ENCODE measurements at places on chromosomes 4 and X.

- DNase-seq = no peak
These were observed 58.1 kb upstream of the IL2 start for GRCh38 chr4:122514671-122515070.

DNA sequence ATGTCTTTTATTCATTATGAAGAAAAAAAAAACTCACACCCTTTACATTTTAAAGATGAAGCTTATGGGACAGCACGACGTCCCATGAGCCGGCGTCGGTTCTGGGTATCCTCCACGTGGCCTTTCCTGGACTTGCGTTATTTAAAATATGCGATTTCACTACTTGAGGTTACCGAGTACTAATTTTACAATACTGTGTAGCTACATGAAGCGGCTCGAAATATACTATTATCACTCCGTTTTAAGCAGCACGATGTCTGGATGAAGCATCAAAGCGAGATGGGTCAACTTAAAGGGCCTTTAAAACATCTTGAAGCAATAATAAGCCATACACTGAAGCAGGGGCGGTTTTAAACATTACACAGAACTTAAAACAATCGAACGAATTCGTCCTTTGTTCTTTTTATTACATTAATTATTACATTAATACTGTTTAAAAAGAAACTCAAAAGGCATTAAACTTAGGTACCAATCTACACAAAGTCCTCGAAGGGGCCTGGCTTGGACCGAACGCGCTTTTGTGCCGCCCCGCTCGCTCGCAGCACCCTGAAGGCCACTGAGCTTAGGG is 1.4 kb upstream of the KLF3 start:
- no peak for DNase-seq

GRCh38 chrX:72020204-72020603 is 109.6 kb downstream of the NHSL2 start:
- no peak for DNase-seq

- no peak for DNase-seq
These were observed 15.8 kb upstream of the SPCS3 start for GRCh38 chr4:176303938-176304337.

DNA sequence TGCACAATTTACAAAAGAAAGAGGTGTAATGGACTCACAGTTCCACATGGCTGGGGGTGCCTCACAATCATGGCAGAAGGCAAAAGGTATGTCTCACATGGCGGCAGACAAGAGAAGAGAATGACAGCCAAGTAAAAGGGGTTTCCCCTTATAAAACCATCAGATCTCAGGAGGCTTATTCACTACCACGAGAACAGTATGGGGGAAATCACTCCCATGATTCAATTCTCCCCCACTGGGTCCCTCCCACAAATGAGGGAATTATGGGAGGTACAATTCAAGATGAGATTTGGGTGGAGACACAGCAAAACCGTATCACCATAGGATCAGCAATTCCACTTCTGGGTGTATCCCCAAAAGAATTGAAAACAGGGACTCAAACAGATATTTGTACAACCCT is 97.5 kb upstream of the STX18 start:
- no peak for DNase-seq

DNA sequence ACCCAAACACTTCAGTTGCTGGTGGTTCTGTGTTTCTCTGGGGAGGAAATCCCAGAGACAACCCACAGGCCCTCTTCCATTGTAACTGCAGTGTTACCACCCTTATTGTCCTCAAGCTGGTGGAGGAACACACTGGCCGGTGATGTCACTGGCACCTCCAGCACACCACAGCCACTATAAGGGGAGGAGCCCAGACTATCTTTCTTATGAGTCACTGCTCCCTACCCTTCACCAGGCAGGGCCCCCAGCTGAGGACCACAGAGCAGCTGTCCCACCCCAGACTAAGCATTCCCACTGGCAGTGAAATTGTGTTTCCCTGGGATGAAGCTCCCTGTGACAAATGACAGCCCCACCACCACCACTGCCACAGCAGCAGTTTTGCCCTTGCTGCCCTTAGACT is 171.8 kb upstream of the FGF16 start:
- DNase-seq = no peak

All from nephron progenitor cell (in vitro differentiated cells).